Central memory CD8-positive, alpha-beta T cell (primary cell): ENCODE measurements at places on chromosomes 5 and 9.

DNA sequence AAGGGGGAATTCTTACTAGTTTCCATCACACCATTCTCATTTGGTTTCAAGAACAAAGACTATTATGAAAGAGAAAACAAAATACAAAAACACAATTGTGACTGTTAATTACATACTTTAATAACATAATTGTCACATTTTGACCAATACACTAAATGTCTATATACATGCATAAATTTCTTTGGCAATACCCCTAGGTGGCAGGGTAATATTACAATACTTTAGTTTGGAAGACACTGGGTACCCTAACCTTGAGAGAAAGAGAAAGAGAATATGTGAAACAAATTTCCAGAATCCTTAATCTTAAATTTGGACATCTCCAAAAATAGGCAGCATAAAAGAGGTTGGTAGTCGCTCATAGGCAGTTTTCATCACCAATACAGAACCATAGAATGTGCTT, 619.6 kb upstream of the ADAMTS16 start:
- DNase-seq = no peak

- no peak for DNase-seq
Measured at GRCh38 chr5:6090079-6090654, 288.2 kb downstream of the MED10 start.

DNA sequence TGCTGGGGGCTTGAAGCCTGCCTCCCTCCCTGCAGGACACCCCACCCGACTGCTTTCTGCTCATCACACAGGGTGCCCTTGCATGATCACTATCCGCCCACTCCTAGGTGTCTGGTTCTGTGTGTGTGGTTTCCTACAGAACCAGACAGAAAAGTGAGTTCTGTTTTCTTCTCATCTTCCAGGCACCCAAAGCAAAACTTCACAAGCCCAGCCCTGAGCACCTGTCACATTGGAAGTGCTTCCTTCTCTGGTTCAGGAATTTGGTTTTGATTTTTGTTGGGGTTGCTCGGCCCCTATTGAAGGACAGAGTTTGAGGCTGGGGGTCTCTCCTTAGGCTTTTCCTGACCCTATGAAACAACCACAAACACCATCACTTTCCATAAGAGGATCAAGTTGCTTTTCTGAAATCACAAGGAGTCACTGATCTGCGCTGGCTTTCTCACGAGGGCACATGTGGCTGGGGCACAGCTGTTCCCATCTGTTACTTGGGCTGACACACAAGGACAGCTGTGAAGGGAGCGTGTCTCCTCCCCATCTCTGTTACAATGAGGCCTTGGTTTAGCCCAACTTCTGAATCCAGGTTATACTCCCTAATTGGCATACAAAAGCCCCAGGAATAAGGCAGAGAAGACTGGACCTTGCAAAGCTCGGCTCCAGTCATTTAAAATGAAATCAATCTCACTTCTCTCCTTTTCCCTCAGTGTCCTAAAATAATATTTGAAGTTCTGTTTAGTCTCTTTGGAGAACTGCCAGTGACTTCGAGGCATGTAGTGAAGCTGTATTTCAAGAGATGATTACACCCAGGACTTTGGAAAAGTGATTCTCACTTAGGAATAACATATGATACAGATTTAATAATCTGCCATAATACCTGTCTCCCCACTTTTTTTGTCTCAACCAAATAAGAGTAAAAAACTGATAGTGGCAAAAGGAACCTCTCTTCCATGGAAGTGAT, 213.1 kb upstream of the GAS1 start:
- no peak for DNase-seq

DNA sequence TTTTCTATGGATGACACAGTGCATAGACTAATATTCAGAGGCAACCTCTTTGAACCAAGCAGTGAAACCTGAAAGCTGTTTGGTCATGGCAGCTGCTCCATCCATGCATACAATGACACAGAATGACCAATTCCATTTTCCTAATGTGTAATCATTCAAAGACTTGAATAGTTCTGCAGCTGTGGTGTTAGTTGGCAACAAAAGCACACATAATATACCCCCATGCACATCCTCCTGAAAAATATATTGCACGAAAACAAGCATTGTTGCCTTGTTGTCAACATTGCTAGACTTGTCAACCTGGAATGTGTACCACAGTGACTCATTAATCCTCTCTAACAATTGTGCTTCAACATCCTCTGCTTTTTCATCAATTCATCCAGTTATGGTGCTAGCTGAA, 71.0 kb upstream of the SEMA6A start:
- no peak for DNase-seq

GRCh38 chr5:158390577-158390976, 531.6 kb upstream of the CLINT1 start:
- no peak for DNase-seq

GRCh38 chr5:40831346-40832210, 3.4 kb downstream of the RPL37 start:
- DNase-seq = no peak

DNA sequence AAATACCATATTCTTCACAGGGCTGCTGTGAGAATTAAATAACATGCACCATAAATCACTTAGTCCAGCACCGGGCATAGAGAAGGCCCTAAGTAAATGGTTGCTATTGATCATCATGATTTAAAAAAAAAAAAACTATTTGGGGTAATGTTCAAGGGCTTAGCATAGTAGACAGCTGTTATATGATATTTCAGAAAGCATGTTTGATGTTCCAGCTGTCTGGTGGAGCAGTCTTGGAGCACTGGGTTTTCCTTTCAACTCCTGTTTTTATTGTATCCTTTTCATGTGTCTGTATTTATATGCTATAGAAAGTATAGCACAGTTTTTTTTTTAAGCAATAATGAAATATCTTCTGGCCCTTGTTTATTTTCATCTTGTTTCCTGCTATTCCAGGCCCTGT, 28.0 kb upstream of the TOMM5 start:
- DNase-seq = no peak

- no peak for DNase-seq
Measured at GRCh38 chr9:135504262-135505243, 4.1 kb downstream of the MRPS2 start.

DNA sequence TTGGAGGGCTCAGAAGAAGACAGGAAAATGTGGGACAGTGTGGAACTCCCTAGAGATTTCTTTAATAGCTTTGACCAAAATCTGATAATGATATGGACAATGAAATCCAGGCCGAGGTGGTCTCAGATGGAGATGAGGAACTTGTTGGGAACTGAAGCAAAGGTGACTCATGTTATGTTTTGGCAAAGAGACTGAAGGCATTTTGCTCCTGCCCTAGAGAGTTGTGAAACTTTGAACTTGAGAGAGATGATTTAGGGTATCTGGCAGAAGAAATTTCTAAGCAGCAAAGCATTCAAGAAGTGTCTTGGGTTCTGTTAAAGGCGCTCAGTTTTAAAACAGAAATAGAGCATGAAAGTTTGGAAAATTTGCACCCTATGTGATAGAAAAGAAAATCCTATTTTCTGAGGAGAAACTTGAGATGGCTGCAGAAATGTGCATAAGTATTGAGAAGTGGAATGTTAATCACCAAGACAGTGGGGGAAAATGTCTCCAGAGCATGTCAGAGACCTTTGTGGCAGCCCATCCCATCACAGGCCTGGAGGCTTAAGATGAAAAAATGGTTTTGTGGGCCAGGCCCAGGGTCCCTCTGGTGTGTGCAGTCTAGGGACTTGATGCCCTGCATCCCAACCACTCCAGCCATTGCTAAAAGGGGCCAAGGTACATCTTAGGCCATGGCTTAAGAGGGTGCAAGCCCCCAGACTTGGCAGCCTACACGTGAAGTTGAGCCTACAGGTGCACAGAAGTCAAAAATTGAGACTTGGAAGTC, 463.7 kb upstream of the TLE4 start:
- DNase-seq = no peak

DNA sequence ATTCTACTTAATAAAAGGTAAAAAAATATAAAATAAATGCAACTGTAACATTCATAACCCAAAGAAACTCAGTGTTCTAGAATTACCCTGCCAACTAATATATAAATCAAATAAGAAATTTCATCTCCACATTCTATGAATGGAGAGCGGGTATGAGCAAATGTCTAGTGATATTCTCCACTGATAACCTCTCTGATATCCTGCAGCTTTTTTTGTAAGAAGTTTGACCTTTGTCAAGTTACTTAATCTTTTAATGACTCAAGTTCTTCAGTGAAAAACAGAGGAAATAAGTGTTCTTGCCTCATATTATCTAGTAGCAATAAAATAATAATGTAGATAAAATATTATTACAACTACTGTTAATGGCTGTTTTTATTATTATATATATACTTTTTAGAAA, 1275.6 kb upstream of the CDH9 start:
- no peak for DNase-seq

DNA sequence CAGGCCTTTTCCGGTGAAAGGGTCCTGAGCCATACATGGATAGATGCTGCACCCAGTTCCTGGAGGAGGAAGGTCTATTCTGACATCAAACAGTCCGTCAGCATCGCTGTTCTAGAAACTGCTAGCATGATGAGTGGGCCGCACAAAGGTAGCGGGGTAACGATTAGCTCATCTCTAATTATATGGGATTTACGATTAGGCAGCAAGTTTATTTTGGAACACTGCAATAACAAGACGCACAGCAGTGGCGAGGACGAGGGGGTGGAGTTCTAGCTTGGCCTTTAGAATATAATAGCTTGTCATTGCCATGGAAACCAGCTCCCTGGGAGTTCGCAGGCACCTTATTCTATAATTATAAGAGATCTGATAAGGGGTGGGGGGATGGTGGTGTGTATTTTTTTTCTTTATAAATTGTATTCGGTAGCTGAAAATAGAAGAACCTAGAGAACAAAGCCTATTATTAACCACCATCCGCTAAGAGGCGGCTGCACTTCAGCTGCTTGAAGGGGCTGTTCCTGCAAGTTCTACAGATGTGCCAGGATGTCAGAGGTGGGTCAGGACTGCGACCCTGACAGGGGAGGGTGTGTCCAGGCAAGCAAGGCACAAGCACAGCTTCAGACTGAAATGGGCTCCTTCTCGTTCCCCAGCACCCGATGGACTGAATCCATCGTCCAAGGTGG, 311.0 kb downstream of the AGTPBP1 start:
- no peak for DNase-seq

GRCh38 chr5:80442742-80443141, 34.9 kb downstream of the ZFYVE16 start:
- DNase-seq = no peak

GRCh38 chr5:109690242-109690974, 681 bp downstream of the MAN2A1 start:
- peak; percentile 37 for DNase-seq

DNA sequence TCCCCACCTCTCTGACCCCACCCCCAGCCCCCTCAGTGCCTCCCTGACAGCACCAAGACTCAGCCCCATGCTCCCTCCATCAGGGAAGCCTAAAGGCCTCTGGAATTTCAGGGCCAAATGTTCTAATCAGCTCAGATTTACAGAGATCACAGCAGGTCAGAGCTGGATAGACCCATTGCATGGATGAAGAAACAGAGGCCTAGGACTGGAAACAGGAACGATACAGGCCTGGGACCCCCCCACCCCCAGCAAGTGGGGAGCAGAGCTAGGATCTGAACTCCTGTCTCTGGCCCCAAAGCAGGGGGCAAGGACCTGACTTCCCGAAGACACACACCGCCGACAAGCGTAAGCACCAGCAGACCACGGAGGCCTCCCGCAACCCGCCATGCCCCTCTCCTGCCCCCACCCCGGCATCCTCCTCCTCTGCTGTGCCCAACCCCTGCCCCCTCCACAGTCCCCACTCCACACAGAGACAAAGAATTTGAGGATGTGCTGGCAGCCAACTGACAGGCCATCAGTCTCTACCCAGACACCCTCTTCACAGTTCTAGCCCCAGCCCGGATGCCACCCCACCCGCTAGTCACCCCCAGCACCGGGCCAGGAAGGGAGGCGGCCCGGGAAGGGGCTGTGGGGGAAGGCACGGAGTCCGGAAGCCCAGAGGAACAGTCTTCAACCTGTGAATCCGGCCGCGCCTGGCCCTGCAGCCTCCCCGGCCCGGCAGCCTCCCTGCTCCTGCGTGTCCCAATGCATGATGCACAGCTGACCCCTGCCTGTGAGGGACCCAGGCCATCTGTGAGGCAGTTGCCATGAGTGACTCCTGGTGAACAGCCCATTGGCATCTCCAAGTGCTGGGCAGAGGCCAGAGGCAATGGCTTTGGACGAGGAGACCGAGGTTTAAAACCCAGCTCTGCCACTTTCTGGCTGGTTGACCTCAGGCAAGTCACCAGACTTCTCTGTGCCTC, 31.3 kb downstream of the NDUFA8 start:
- no peak for DNase-seq

GRCh38 chr5:134995850-134996402, 28.2 kb downstream of the CATSPER3 start:
- no peak for DNase-seq

GRCh38 chr5:78576376-78576775, 72.2 kb downstream of the LHFPL2 start:
- no peak for DNase-seq

DNA sequence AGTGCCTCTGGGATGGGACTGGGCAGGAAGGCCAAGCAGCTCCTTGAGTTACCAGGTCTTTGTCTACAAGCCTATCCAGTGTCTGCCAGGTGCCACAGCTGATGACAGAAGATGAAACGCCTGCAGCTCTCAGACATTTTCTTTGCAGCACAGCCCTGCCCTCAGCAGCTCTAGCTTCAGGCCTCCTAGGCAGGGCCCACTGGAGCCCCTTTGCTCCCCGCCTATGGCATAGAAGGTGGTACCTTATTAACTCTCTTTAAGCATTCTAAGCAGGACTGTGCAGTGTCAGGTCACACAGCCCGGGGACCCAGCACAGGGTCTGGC, 1.3 kb upstream of the SKP1 start:
- DNase-seq = no peak

- no peak for DNase-seq
Measured at GRCh38 chr9:108743416-108743815, 112.4 kb downstream of the ACTL7B start.

- no peak for DNase-seq
Measured at GRCh38 chr9:2872250-2872930, 28.5 kb upstream of the PUM3 start.
